Mononuclear cell (primary cell): ENCODE measurements at places on chromosomes 11 and 22. TPM values are rescaled to one million over a fixed set of nuclear protein-coding genes. Genes with fewer than 3 reads are reported as not detected.

Gene RTN3
- total RNA-seq, result 65.1 TPM

Gene GLYAT
- total RNA-seq, result not detected

Gene OSM
- total RNA-seq, result 240 TPM

Gene MMP7
- total RNA-seq, result 0.31 TPM

Gene APOA1
- total RNA-seq, result 0.31 TPM

Gene ANKK1
- 0.31 TPM for total RNA-seq

Gene TRAF6
- 48.0 TPM for total RNA-seq

Gene GVQW3
- total RNA-seq, result 1.7 TPM

Gene SLCO2B1
- total RNA-seq, result not detected

Gene CHRDL2
- total RNA-seq, result not detected

Gene DEUP1
- total RNA-seq, result not detected

Gene TMA7B
- 7.9 TPM for total RNA-seq

Gene APOBEC3H
- total RNA-seq, result 1.9 TPM

Gene P4HA3
- total RNA-seq, result 0.10 TPM

Gene DLG2
- total RNA-seq, result 1.6 TPM

Gene KCNK4
- not detected for total RNA-seq

Gene IL10RA
- 314 TPM for total RNA-seq

Gene SLC5A12
- total RNA-seq, result not detected

Gene ANGPTL5
- 0.10 TPM for total RNA-seq

Gene SLC39A13
- 13.4 TPM for total RNA-seq

Gene PLA2G6
- 19.7 TPM for total RNA-seq

Gene FGF3
- total RNA-seq, result not detected

Gene OR51B4
- total RNA-seq, result not detected

Gene POU2AF3
- not detected for total RNA-seq

Gene OR52A1
- total RNA-seq, result not detected

Gene SYT7
- under 0.01 TPM for total RNA-seq

Gene KCNK7
- total RNA-seq, result 1.7 TPM

Gene GAL3ST1
- total RNA-seq, result 0.10 TPM

Gene KRTAP5-11
- total RNA-seq, result not detected
